ENCODE measurements at places on chromosomes 12 and 14.

DNA sequence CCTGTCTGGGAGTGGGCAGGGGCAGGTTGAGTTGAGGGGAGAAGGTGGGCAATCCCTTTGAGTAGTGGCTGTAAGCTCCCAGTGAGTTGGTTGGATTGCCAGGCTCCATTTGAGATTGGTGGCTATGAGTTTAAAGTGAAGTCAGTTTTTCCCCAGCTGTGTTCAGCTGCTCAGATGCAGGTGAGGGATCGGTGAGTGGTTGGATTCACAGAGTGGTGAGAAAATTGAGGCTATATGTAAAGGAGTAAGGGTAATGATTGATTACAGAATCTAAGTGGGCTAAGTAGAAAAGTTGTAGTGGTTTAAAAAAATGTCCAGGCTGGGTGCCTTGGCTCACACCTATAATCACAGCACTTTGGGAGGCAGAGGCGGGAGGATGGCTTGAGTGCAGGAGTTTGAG lies 68.6 kb downstream of the GLRX5 start:
- no peak for DNase-seq

- no peak for DNase-seq
Observed at GRCh38 chr12:90404071-90404470, 550.9 kb downstream of the CCER1 start.

GRCh38 chr12:128549601-128550218 lies 274.0 kb downstream of the SLC15A4 start:
- DNase-seq: no peak

DNA sequence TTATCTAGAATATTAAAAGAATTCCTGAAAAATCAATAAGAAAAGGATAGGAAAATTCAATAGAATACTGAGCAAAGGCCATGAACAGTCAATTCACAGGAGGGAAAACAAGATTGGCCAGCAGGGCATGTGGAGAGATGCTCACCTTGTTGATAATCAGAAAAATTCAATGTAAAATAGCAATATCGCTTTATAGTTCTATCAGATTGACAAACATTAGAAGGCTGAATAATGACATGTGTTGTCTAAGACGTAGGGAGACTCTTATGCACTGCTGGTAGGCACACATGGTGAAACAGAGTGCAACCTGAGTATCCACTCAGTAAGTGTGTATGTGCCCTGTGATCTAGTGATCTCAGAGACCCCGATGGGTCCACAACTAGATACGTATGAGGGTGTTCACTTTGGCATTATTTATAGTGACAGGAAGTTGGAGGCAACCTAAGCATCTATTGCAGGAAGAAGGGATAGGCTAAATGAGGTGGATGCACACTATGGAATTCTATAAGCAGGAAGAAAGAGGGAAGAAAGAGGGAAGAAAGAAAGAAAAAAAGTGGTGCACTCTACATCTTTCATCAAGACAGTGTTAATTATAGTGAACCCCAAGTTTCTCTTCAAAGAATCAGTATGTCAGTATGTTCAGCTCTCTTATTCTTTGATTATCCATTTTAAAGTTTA lies 3.8 kb upstream of the ANKRD33 start:
- no peak for DNase-seq

- peak; percentile 93 for DNase-seq
Observed at GRCh38 chr14:59278111-59278510, 89.6 kb downstream of the DAAM1 start.

DNA sequence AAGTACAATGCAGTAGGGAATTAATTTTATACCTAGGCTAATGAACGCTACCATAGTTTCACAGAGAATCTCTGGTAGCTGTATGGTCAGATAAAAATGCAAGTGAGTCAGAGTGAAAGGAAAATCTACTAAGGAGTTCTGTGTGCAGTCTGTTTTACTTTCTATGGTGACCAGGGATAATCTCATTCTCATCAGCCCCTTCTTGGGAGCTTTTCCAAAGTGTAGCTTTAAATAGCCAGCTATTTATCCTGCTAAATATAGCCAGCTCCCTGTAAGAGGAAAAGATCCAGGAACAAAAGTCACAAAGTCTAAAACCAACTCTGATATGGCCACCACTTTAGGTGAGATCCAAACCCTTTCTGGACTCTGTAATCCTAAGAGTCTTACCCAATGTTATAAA lies 75.5 kb downstream of the TMEM116 start:
- no peak for DNase-seq

DNA sequence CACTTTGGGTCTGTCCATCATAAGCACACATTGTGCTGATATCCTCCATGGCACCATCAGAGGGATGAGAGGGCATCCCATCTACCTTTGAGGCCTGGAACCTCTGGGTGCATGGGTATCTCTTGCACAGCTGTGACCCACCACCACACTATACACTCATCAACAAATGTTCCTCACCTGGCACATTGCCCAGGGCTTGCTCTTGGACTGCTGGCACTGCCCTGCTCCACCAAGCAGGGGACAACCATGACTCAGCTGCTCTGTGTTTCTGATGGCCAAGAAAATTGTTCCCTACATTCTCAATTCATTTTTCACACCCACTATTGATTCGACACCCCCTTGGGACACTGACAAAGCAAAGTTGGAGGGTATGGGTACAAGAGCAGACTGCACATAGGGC lies 155.5 kb downstream of the PTPRO start:
- DNase-seq: no peak

DNA sequence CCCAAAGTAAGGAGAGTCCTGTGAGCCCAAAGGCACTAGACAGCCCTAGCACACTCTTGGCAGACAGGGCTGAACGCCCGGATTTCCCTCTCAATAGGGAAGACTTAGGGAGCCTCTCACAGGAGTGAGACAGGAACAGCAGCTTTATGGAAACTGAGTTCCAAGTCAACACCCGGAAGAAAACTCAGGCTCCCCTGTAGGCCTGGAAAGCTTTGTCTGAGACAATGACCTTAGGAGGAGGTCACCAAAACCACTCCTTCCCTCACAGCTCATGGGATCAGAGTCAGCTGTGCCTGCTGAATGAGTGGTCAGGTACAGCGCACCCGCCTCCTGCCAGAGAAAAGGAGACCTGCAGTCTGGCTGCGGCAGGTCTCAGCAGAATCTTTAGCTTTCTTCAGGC lies 229.5 kb downstream of the CACNA1C start:
- no peak for DNase-seq

DNA sequence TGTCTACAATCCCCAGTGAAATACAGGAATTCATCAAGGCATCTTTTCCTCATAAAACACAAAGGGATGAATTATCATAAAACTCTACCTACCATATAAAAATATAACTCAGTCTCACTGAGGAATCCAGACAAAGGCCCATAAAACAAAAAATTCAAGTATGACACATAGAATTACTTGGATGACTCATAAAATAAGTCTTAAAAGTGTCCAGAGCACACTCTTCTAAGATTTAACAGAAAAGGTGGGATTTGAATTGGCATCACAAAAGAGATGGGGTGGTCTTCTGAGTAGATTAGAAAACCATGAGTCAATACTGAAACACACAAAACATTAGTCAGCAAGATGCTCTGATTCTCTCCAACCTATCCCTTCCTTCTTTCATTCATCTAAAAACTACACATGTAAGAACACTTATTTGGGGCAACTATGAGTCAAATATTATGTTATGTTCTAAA lies 202.7 kb upstream of the GARIN6 start:
- no peak for DNase-seq

DNA sequence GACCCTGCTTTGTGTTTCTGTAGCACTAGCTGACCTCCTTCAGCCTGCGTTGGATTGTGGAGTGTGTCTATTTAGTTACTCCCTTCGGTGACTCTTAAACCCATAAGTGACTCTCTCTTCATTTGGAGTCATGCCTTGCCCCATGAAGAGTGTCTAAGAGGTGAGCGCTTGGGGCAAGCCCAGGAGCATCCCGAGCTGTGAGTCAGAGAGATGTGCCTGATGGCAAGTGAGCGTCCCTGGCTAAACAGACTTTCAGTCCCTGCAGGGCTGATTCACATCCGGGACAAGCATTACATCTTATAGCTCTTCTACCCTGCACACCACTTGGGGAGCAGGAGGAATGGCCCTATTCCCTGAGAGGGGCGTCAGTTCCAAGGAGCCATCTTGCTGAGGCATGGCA lies 24.3 kb upstream of the ATF1 start:
- DNase-seq: no peak

- DNase-seq: no peak
Observed at GRCh38 chr14:71754422-71755095, 177.7 kb upstream of the RGS6 start.

DNA sequence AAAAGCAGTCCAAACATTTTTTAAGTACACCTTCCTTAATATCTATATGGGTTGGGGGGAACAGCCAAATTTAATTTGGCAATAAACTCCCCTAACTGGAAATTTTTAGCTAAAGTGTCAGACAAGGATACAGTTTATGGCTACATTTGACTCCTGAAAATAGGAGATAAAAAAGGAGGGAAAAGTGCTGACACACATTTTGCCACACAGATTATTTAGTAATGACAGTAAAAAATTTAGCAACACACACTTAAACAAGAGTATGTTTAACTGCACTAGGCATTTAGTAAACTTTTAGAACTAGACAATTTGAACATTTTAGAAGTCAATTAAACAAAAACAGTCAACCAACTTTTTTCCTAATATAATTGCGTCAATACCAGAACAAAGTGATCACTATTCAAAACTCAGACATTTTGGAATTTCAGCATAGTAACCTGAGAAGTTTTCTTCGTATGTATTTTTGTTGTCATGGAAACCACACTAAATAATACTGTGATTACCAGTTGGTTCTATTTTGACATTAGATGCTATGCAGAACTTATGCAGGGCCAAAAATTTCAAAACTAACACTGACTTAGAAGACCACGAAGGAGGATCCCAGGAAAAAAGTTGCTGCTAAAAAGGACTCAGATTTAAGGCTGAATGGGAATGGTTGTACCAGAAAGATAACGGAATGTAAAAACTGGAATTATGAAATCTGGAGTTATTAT lies 13.4 kb downstream of the GMFB start:
- DNase-seq: no peak

- DNase-seq: no peak
Observed at GRCh38 chr14:55336691-55337090, 65.5 kb downstream of the FBXO34 start.

GRCh38 chr12:25417071-25417470 lies 136.0 kb downstream of the LMNTD1 start:
- DNase-seq: no peak

GRCh38 chr14:77104393-77104792 lies 6.3 kb downstream of the CIPC start:
- no peak for DNase-seq

Data from HTR-8/SVneo (cell line).